Posterior cingulate gyrus (tissue), 11 donors: ENCODE measurements at places on chromosomes 7 and 10.

GRCh38 chr10:88012641-88013040 lies 149.2 kb downstream of the PTEN start:
- DNase-seq, result no peak

- no peak for DNase-seq
Measured at GRCh38 chr10:103192089-103192450, 1.0 kb downstream of the NT5C2 start.

- no peak for DNase-seq
Measured at GRCh38 chr7:141288626-141289025, 214.8 kb downstream of the TMEM178B start.

DNA sequence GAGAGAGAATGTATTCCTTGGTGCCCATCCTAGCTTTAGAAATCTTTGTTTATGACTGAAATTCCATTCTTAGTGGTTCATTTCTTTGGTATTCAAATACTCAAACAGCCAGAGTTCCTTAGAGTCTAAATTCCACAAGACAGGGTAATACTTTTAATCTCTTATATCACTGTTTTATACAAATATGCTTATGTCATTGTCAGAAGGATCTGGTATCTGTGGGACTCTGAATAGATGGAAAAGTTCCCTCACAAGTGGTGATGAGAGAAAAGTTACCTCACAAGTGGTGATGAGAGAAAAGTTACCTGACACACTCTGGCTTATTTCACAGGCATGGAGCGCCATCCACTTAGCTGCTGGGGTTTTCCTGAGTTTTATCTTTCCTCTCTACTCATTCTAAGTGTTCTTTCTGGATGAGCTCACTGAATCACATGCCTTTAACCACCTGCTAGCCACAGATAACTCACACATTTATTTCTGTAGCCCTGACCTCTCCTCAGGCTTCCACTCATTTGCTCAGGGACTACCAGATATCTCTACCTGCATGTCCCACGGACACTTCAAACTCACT lies 784.0 kb downstream of the SUGCT start:
- no peak for DNase-seq

GRCh38 chr7:1169409-1170368 lies 9.7 kb upstream of the ZFAND2A start:
- DNase-seq, result peak; percentile 95

- no peak for DNase-seq
Measured at GRCh38 chr10:25457552-25457951, 282.8 kb downstream of the GPR158 start.

DNA sequence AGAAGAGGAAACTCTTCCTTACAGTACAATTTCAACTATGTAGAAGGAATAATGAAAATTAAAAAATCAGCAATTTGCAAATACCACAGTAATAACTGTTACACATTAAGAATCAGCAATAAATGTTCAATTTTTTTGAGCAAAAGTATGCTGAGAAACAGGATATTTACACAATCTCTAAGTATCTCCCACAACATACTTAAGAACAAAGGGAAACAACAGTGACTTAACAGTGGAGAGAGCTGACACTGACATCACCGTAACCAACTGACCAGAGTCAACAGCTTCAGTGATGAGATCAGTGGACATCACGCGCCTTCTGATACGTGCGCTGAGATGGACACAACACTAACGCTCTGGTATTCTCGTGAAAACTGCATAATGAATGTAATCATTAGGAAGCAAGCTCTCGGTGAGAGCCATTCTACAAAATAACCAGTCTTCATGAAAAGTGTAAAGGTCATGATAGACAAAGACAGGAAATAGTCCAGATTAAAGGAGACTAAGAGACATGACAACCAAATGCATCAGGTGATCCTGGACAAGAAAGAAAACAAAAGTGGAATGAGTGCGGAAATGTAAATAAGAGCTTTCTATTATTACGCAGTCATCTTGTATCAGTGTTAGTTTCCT lies 82.6 kb downstream of the PIP4K2A start:
- DNase-seq, result peak; percentile 39

DNA sequence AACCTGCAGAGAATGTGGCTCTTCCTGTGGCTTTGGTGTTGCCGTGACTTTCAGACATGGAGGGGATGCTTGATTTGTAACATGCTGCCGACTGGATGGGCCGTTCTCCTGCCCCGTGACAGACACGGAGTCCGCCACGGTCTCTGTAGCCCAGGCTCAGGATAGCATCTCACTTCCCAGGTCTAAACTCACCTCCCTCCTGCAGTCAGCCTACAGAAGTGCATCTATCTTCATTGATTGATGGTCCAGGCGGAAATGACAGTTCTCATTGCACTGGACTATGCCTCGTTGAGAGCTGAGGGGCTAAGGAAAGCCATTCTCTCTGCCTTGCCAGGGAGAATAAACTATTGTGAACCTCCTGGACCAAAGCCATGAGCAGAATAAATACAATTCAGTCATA lies 77.5 kb downstream of the CHN2 start:
- no peak for DNase-seq

DNA sequence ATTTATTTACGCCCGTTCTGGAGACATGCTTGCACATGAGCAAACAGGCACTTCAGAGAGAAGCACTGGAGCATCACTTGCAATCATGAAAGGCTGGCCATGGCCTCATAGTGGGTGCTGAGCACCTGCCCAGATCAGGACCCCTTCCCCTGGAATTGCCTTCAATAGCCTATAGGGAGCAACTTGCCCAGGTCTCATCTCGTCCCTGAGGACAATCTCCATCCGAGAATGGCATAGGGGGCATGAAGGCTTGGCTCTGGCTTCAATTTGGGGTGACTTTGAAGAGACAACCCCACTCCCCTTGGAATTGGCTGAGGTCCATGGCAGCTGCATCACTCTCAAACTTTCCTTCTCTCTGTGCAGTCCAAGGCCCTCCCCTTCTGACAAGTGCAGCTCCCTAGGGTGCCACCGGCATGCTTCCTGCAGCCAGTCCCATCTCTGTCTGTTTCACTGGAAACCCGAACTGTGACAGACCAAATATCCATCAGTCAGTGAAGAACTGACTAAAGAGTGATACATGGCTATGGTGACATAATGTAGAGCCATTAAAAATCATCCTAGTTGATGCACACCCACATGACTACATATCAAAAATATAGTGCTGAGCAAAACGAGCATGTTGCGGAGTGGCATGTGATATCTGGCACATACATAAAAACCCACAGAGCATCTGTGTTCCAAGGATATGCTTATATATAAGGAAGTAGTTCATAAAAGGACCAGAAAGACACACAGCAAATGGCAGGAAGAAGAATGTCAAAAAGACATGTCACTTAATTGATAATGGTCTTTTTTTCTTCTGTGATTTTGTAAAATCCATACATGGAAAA lies 12.4 kb downstream of the GDF2 start:
- no peak for DNase-seq

DNA sequence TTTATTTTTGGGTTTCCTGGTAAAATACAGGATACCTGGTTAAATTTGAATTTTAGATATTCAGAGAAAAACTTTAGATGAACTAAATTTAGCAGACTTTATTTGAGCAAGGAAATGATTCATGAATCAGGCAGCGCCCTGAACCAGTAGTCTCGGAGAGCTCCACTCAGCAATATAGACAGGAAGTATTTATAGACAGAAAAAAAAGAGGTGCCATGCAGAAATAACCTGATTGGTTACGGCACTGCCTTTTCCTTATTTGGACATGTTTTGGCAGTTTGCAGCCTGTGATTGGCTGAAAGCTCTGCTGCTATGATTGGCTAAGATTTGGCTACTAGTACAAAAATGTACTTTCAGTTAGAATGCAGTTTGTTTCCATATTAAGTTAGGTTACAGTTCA lies 198.3 kb upstream of the DKK1 start:
- DNase-seq, result no peak

DNA sequence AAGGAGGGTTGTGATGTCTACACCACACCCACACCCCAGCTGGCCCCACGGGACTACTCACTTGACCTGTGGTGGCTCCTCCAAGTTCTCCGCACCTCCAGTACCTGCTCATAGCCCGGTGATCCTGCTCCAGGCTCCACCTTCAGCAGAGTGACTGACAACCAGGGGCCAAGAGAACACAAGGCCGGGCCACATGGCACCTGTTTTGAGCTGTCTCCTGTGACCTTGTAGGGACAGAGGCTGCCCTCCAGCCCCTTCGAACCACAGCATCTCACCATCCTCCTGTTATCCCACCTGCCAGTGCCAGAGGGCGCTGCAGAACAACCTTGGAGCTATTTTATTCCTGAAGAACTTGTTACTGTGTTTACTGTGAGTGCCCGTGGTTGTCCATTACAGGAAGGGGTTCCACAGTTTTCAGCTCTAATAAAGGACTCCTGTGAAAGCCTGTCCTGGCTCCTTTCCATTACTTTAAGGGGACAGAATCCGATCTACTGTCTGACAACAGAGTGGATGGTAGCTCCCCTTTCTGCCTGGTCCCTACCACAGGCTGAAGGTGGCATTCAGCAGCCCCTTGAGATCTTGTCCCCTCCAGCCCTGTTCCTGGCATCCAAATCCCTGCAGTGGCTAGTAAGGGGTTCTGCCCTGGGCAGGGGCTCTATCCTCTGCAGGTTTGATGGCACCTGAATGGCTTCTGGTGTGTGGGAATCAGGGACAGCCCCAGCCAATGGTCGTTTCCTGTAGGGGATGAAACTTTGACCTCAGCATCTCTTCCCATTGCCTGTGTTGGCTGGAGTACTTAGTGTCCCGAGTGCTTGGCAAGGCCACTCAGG lies 50.8 kb downstream of the C10orf120 start:
- peak; percentile 94 for DNase-seq

DNA sequence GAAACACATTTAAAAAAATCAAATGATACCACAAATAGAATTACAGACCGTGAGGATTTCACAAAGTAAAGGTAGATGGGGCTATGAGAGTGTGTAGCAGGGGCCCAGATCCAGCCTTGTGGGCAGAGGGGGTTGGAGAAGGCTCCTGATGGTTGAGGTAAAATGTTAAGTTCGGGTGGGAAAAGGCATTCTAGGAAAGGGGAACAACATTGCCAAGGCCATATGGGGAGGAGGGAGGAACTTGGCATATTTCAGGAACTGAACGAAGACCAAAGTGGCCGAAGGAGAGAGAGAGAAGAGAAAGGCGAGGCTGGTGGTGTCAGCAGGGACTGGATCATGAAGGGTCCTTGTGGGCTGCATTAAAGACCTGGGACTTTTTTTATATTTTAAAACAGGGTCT lies 98.9 kb downstream of the CARD11 start:
- peak; percentile 4 for DNase-seq

DNA sequence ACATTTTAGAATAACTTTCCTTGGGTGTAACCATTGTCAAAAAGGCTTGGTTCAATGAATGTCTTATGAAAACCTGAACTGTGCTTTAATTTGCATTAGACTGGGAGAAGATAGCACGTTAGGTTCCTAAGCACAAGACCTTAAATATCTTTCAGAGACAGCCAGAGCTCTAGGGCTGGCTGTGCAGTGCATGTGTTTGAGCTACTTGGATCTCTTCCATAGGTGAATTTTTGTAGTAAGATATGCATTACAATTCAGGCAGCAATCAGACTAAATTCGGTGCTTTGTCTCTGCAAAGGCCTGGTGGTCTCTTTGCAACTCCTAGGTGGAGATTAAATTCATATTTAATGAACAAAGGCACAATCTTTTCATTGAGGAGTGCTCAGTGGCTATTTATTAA lies 192.0 kb downstream of the ZNF438 start:
- no peak for DNase-seq

DNA sequence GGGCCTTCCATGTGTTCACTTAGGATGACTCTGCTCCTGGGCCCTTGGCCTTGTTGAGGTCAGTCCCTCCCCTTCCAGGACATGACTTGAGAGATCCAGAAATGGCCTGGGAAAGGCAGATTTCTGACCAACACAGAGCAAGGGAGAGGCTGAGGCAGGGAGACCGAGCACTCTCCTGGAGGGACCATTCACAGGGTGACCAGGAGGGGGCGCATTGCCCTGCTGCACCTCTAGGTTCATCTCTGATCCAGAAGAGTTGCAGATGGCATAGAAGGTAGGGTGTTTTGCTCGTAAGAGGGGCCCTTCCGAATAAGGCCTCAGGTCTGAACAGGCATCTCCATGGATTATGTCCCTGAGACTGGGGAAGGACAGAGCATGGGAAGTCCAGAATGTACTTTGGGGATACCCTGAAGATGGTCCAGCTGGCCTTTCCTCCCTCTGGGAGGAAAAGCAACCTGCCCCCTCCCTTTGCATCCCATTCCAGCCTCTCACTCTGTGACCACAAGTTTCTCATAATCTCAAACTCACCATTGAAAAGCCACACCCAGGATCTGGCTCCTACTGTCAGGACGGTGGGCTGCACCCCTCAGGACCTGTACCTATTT lies 6.6 kb downstream of the DMBT1 start:
- no peak for DNase-seq

DNA sequence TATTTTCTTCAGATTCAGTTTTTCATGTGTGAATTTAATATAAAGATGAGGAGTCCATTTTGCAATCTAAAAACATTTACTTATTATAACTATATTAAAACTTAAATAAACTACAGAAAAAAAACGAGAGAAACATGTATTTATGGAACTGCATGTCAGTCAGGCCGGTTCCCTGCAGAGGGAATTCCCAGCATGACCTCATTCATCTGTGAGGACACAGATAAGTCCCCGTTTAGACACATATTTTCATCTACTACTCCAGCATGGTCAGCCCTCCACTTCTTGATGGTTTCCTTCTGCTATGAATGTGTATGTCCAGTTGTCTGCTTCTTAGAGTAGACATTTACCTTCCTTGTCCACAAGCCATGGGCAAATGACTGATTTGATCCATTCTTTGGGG lies 339.1 kb downstream of the SEMA3D start:
- no peak for DNase-seq

DNA sequence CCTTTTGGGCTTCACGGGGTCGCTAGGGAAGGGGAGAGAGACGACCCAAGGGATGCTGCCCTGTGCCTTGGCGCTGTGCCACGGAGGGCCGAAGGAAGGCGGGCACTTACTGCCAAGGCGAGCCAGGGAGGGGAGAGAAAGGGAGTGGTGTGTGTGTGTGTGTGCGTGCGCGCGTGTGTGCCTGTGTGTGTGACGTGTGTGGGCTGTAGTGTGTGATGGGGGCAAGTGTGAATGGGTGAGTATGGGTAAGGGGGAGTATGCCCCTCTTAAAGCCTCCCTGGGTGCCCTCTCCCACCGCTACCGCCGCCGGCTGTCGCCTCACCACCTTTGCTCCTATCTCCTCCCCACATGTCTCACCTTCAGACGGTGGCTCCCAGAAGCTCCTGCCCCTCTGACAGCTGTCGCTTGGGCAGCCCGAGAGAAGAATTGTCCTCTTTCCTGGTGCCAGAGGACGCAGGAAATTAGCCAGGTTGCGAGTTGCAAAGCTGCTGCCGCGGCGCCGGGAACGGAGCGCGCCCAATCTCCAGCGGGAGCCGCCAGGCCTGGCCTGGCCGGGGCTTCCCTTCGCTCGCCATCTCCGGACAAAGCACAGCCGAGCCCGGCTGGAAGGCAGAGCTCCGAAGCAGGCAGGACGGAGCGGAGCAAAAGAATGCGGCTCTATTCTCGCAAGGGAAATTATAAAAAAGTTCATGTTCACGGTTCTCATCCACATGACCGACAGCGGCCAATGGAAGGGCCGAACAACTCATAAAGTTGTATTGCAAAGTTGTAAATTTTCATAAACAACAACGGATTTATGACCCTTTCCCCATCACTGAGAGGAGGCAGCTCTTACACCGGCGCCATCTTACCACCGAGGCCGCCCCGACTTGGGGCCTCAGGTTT lies at the start of gene HOXA3:
Gene HOXA3 (minus strand): TSS at position 653 of the 885 bp plus-strand sequence. CDS start 41,943 bp downstream, outside the sequence.
- no peak for DNase-seq

GRCh38 chr10:72015841-72016240 lies 51.6 kb downstream of the CHST3 start:
- DNase-seq, result no peak
